ENCODE measurements at places on chromosomes 7 and 10.

GRCh38 chr10:110142965-110143364, 64.4 kb upstream of the MXI1 start:
- DNase-seq, result no peak

- no peak for DNase-seq
Measured at GRCh38 chr10:51251110-51251509, 176.8 kb downstream of the PRKG1 start.

DNA sequence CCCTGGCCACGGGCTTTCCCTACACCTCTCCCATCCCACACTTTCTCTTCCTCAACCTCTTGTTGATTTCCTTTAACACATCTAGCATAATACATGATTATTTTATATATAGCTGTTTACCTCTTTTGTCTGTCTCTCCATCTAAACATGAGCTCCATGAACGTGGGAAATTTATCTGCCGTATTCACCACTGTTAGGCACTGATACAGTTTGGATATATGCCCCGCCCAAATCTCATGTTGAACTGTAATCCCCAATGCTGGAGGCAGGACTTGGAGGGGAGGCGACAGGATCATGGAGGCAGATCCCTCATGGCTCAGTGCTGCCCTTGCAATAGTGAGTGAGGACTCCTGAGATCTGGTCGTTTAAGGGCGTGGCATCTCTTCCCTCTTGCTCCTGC, 5.7 kb downstream of the CYTH3 start:
- DNase-seq, result no peak

DNA sequence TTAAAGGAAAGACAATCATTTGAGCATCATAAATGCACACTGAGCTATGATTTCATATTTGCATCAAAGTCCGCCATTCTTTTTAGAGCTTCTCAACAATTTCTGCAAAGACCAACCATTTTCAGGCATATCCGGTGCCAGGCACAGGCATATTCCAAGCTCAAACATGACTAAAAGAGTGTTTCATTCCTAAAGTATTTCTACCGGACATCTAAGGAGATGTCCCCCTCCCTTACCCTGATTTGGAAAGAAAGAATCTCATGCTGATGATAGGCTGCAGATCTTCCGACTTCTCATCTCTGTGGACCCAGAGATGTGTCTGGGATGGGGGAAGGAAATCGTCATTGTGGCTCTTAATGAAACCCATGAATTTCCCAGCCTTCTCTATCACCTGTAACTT, 600.5 kb upstream of the MGMT start:
- DNase-seq, result no peak

DNA sequence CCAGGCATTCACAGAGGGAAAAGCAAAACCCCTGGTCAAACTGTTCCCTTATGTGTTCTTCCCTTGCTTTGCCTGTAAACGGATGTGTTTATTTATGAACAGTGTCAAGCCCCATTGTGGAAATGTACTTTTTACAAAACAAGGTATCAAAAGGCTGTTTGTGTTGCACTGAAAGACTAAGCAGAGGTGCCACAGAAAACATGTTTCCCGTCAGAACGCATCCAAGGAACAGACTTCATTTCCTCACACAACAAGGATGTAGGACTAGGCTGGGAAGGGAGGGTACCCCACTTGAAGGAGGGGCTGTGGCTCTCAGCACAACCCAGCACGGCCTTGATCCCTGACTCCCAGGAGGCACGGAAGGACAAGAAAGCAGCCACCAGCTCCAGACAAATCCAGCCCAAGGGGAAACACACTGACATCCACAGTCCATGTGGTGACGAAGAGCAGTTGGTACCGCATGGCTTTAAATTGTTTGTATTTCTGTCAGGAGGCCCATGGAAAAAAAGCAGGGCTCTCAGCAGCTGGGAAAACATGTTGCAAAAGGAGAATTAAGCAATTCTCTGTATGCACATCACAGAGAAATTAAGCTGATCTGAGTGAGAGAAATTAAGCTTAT, 85.6 kb downstream of the RNF216 start:
- no peak for DNase-seq

DNA sequence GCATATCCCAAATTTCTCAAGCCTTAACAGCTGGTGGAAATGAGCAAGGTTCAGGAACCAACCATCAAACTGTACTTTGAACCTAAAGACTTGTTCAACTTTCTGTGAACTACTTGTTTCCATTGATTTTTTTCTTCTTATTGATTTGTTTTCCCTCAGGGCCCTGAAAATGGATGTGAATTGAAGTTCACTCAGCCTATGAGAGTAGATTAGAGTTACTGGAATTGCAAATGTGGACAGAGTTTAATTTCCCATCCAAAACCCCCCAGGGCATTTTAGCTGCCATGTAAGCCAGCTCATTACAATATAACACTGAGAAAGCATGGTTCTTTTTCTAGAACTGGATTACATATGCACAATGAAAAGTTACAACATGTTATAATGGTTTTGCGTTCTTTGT, 1105.7 kb downstream of the REEP3 start:
- DNase-seq, result no peak

GRCh38 chr10:119518936-119519335, 23.6 kb downstream of the RGS10 start:
- DNase-seq, result no peak

GRCh38 chr7:2156756-2157472, 75.8 kb downstream of the MAD1L1 start:
- no peak for DNase-seq

DNA sequence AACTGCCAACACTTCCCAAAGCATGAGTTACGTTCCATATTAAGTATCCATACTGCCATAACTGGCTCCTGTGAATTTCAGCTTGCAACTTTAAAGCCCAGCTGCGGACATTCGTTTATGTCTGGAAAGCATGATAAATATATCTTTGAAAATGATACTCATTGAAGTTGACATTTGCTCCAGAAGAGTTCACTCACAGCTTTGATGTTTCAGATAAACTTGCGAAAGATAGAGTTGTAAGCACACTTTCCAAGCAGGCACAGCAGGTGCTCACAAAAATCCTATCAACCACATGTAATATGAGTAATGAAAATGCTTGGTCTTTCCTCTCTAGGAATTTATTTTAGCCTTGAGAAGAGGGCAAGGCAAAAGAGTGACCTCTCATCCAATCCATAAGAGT, 4.5 kb downstream of the CHCHD3 start:
- no peak for DNase-seq

DNA sequence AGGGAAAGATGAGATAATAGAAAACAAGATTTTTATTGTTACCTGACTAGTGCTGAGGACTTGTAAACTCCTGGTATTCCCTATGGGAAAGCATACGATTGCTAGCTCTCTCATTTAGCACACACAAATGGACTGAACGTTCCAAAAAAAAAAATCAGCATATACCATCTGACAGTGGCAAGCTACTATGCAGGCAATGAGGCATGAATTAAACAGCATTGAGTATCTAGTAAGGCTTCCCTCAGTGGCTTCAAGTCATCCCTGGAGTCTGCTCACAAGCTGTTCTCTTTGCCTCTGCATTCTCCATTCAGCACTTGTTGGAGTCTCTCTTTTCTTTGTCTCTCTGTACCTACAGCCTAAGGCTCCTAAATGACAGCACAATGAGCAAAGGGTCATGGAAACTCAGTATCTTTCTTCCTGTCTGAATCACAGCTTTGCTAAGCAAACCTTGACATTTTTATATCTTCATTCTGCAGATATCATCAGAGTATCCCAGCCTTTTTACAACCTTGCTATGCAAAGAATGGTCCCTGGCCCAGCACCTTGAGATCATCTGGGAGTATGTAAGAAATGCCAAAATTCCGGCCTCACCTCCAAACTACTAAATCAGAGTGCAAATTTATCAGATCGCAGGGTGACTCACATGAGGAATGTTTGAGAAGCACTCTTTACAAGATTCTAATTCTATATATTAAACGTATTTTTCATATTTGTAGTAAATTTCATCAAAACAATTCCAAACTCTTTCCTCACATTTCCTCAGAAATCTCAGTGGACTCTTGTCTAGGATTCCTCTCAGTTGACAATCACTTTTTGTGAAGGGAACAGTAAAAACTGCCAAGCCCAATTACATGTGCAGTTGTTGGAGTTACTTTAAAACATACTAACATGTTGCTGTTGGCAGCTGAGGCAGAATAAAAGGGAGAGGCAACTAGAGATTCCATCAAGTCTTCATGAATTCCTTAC, 10.8 kb upstream of the LIPA start:
- DNase-seq, result no peak

DNA sequence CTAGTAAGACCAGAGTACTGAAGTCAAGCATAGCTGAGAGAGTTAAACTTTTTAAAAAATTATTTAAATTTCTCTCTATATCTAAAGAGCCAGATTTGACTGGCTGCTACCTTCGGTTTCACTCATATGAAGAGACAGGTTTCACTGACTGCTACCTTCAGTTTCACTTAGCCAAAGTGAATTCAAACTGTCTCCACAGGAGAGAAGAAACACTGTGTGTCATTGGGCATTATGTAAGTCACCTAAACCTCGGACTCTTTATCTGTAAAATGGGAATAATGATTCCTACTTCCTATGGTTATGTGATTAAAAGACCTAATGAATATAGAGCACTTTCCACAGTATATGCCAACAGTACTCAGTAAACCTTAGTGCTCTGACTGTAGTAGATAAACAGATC, 41.6 kb upstream of the MET start:
- DNase-seq, result no peak

- DNase-seq, result no peak
Measured at GRCh38 chr10:124130198-124130900, 37.0 kb upstream of the CHST15 start.

GRCh38 chr7:7639847-7640220, 718 bp upstream of the UMAD1 start:
- peak; percentile 24 for DNase-seq

DNA sequence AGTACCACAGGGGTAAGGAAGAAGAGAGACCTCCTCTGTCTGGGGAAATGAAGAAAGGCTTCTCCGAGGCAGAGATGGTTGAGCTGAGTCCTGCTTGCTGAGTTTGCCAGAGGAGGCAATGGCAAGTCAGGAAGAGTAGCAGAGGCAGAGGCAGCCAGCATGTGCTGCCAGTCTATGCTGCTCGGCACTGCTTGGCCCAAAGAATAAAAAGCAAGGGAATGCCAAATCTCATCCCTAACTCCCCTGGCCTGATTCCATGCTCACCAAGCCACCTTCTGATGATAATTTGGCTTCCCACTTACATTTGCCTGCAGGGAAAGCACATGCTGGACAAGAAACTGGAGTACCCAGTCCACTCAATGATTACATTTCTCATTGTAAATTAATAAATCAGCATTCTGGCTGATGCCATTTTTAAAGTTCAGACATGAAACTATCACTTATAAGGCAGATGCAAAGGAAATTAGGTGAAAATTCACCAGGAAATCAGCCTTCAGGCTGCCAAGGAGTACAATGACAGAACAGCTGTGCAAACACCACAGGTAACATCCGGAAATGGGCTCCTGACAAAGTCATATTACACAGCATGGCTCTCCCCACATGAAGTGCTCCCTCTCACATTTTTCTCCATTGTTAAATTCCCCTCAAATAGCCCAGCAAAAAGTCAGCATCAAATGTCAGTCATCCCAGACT, 245.9 kb downstream of the MTERF1 start:
- DNase-seq, result no peak

DNA sequence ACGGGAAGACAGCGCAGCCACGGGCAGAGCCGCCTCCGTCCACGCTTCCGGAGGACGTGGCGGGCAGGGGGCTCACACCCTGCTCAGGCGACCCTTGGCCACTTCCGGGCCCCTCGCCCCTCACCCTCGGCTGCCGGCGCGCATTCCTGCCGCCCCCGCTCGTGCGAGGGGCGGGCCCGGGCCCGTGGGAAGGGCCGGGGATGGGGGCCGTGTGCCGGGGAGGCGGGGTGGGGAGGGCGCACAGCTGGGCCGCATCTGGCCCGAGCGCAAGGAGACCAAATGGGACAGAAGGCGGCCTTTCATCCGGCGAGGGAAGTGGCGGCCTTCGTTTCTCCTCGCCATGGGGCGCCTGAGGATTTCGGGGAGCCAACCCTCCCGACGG, 846 bp upstream of the LFNG start:
- no peak for DNase-seq

DNA sequence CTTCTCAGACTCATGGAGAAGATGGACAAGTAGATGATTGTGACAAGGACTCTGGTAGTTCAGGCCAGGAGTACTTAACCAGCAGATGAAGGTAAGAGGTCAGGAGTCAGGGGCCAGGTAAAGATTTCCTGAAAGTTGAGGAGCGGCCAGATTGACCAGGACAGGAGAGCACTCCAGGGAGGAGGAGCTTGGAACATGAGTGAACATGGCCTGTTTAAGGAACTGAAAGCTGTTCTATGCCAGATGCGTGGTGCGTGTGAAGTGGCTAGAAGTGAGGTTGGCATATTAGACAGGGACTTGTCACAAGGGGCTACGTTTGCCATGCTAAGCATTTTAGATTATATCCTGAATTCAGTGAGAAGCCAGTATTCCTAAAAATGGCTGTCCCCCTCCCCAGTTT, 157.2 kb downstream of the WNT2 start:
- no peak for DNase-seq

- peak; percentile 83 for DNase-seq
Measured at GRCh38 chr10:110212119-110213006, 5.0 kb downstream of the MXI1 start.

DNA sequence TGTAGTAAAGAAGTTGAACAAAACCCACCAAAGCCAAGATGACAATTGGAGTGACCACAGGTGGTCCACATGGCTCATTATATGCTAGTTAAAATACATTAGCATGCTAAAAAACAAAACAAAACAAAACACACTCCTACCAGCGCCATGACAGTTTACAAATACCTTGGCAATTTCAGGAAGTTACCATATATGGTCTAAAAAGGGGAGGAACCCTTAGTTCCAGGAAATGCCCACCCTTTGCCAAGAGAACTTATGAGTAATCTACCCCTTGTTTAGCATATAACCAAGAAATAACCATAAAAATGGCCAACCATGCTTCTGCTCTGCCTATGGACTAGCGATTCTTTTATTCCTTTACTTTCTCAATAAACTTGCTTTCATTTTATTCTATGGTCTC, 979.1 kb upstream of the POT1 start:
- no peak for DNase-seq

GRCh38 chr7:150716368-150716767, at the start of gene GIMAP1:
Gene GIMAP1 (plus strand): TSS chr7:150716613. CDS start chr7:150719048, 2,435 bp downstream.
- DNase-seq, result peak; percentile 95

GRCh38 chr7:46847126-46847525, 734.8 kb downstream of the TNS3 start:
- no peak for DNase-seq

- no peak for DNase-seq
Measured at GRCh38 chr7:6382817-6383216, 64.9 kb downstream of the DAGLB start.

Data from Kasumi-1 (cell line).